Stimulated activated CD8-positive, alpha-beta memory T cell treated with anti-CD3 and anti-CD28 coated beads, Interleukin-7, amount 100 ng/mL, for 1 hour (primary cell): ENCODE measurements at places on chromosomes 4 and X.

GRCh38 chr4:8089862-8090261 lies 68.8 kb downstream of the ABLIM2 start:
- DNase-seq: no peak

GRCh38 chr4:120616041-120616440 lies 306.5 kb downstream of the PRDM5 start:
- no peak for DNase-seq

GRCh38 chrX:137432609-137433008 lies 133.3 kb upstream of the ZIC3 start:
- no peak for DNase-seq

DNA sequence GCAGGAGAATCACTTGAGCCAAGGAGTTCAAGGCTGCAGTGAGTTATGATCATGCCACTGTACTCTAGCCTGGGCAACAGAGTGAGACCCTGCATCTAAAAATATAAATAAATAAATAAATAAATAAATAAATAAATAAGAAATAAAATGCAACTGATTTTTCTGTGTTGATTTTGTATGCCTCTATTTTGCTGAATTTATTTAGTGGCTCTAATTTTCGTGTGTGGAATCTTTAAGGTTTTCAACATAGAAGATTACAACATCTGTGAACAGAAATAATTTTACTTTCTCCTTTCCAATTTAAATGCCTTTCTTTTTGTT lies 30.9 kb upstream of the ABCG2 start:
- DNase-seq: no peak

- no peak for DNase-seq
Measured at GRCh38 chr4:3098346-3098745, 23.9 kb downstream of the HTT start.

GRCh38 chrX:16403808-16404207 lies 236.5 kb downstream of the MAGEB17 start:
- DNase-seq: no peak

DNA sequence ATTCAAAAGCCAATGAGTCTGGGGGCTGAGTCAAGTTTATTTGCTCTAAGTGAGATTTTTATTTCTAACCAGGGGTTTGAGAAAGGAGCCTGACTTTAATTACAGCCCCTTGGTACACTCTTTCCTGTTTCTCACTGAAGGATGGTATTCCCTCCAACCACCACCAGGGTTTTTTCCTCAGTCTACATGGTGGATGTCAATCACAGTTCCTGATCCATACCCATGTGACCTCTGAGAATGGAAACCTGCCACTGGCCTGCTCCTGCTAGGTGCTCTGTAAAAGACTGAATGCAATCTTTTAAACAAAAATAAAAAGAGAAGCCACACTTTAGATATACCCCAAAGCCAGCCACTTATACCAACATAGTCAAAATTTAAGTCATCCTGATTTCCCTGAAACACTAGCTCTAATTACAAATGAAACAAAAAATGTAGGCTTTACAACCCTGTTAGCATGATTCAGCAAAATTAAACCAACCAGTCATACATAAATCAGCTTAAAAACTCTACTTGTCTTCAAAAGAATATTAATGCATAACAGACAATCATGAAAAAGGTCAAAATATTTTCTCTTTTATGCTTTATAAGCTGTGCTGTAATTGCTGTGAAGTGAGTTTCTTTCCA lies 112.1 kb upstream of the NWD2 start:
- DNase-seq: no peak

DNA sequence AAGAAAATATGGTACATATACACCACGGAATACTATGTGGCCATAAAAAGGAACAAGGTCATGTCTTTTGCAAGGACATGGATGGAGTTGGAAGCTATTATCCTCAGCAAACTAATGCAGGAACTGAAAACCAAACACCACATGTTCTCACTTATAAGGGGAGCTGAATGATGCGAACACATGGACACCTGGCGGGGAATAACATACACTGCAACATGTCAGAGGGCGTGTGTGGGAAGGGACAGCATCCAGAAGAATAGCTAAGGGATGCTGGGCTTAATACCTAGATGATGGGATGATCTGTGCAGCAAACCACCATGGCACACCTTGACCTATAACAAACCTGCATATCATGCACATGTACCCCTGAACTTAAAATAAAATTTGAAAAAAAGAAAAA lies 19.5 kb upstream of the CNKSR2 start:
- no peak for DNase-seq
